ENCODE measurements at places on chromosomes 13 and 19.

- no peak for DNase-seq
Measured at GRCh38 chr13:111608556-111608955, 288.1 kb downstream of the TEX29 start.

DNA sequence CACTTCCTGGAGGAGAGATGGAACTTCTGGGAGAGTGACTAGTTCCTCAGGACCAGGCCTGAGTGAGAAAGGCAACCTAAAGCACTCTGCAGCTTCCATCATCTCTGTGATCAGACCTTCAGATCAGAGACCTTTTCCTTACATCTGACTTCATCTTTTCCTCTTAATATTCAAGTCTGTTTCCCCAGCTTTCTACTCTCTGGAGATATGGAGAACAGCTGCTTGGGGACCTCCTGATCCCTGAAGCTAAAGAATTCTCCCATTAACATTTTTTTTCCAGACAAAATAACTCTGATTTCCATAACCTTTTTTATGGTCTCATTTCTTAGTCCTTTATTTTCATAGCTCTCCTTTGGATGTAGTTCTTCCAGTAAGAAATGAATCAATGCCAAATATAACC lies 133.4 kb upstream of the FNDC3A start:
- no peak for DNase-seq

DNA sequence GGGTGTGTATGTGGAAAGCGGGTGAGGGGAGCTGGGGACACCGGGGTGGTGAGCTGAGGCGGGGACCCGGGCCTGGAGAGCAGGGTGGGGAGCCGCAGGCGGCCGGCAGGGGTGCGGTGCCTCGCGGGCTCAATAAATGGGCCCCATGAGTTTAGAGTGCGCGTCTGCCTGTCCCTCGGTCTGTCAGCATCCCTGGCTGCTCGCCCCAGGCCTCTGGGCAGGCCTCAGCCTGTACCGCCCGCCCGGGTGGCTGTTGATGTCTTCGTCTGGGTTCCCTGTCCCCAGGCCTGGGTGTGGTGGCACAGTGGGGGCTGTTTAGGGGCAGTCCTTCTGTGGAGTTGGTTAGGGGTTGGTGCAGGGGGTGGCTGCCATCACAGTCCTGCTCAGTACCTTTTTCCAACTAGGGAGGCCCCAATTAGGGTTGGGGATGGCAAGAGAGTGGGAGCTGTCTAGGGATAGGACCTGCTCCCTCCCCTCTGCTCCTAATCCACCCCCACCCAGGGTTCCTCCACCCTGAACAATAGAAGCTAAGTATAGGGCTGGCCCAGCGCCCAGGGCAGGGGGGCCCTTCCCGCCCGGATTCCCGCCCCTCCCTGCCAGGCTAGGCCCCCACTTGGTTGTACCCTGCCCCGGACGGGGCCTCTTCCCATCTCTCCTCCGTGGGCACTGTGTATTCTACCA lies 12.2 kb downstream of the CIC start:
- no peak for DNase-seq

DNA sequence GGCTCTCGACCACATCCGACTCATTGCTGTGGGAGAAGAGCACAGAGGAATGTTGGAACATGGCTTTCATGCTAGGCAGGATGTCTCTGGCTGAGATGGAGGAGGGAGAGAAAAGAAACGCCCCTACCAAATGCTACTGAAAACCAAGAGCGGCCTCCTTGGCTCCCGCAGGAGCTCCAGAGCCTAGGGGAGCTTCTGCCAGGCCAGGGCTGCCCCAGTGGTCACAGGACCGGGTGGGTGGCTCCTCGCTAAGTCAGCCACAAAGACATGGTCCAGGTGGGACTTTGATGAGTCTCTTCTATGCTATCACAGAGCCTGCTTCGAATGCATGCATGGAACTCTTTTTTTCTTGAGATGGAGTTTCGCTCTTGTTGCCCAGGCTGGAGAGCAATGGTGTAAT lies 6.7 kb downstream of the LONP1 start:
- no peak for DNase-seq

DNA sequence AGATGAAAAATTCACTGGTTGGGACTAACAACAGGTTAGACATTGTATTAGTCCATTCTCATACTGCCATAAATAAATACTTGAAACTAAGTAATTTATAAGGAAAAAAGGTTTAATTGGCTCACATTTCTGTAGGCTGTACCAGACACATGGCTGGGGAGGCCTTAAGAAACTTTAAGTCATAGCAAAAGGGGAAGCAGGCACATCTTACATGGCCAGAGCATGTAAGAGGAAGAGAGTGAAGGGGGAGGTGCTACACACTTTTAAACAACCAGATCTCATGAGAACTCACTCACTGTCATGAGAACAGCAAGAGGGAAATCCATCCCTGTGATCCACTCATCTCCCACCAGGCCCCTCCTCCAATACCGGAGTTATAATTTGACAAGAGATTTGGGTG lies 125.9 kb downstream of the SUCLA2 start:
- DNase-seq: no peak

DNA sequence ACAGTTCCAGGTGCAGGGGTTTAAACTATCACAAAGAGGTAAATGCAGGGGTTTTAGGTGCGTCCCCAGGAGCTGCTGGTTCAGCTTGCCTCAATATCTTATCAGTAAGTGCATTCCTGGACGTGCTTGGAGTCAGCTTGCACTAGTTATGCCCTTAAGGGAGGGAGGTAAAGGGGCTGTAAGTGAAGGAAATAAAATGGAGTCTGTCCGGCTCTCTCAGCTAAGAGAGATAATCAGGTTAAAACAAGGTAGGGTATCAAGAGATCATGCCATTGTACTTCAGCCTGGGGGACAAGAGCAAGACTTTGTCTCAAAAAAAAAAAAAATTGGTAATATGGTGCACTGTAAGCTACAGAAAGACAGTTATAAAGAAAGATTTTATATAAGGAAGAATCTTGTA lies 69.7 kb downstream of the ZNF100 start:
- no peak for DNase-seq

DNA sequence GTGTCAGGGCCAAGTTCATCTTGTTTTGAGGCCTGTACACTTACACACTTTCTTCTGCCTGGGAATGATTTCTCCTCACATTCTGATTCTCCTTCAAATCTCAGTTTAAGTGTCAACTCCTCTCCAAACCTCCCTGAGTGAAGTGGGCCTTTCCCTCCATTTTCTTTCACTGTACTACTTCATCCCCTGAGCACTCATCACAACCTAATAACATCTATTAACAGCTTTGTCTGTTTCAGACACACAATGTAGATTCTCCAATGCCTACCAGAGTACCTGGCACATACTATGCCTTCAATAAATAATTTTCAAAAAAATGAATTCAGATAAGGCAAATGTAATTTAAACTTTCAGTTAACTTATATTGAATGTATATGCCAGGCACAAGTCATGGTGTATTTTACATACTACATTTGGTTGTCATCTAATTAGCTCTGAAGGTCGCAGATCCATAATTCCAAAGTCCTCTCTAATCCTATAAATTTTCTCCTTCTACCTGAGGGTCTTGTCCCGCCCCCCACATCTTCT lies 357 bp upstream of the COG6 start:
- DNase-seq: no peak

DNA sequence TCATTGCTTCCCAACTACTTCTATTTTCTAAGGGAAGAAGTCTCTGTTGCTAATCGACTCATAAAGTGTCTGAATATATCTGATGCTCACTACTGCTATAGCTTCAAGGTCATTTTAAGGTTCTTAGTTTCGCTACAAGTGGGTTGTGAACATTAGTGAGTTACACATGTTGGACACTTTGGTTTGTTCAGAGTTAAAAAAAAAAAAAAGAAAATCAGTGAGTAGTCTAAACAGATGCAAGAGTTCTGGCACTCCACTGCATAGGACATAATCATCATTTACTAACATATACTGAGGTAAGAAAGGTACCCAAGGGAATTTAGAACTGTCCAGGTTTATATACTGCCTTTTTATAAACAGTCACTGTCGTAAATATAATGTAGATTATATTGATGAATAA lies 108.8 kb downstream of the KLF12 start:
- no peak for DNase-seq

- DNase-seq: peak; percentile 75
Measured at GRCh38 chr13:32969516-32969941, 46.7 kb upstream of the KL start.

- peak; percentile 5 for DNase-seq
Measured at GRCh38 chr13:102089177-102089576, 312.7 kb downstream of the FGF14 start.

All from Caki2 (cell line).